ENCODE measurements at places on chromosomes 6 and 20.

DNA sequence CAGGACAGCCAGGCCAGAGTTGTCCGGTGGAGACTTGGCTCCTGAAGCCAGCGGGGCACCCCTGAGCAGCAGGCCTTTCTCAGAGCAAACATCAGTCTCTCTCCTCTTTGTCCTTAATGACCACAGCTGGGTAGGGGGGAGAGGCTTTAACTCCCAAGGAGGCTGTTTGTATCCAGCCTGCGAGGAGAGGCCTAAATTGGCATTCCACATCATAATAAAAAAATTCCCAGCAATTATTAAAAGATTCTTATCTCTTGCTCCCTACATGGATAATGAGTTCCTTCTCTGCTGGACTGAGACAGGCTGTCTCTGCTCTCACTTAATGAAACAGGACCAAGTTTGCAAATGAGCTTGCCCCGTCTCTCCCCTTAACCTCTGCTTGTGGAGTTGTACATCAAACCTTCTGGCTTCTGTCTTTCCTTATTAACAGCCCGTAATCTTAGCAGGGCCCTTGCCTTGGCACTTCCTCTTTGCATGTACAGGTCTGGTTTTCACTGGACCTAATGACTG is 838.2 kb downstream of the MAFB start:
- DNase-seq = no peak

GRCh38 chr6:15536198-15536955 is 126.5 kb downstream of the DTNBP1 start:
- DNase-seq = no peak

DNA sequence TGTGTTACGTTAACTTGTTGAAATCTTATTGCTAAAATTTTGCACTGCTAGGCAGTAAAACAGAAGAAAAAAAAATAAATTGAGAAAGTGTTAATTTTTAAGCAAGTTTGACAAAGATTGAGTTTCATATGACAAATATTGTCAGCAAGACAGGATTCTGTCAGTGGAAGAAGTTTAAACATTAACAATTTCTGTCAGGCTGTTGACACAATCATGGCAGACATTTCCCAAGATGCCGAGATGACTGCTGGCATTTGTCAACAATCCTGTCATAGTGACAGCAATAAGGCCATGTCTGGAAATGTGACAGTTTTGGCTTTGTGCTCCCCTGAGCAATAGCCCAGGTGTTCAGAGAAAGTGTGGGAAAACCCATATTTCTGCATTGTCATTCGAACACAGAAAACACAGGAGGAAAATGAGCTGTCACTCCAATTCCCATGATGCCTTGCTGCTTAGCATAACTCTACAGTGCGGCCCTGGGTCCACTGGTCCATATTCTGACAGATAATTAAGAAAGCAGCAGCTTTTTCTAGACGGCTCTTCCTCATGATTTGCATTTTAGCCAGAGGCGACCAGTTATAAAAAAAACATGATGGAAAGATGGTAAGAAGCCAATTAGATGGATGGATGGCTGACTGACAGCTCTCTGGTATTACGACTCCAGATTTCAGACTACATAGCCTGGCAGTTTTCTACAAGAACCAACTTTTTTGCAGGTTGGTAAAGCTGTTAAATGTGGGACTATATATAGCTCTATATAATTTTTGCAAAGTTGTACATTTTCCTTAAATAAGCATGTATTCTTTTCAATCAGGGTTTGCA is 43.6 kb upstream of the DEFB112 start:
- no peak for DNase-seq

- no peak for DNase-seq
Observed at GRCh38 chr20:40049854-40050253, 639.2 kb downstream of the MAFB start.

- DNase-seq = no peak
Observed at GRCh38 chr20:10369723-10370090, 64.3 kb downstream of the MKKS start.

DNA sequence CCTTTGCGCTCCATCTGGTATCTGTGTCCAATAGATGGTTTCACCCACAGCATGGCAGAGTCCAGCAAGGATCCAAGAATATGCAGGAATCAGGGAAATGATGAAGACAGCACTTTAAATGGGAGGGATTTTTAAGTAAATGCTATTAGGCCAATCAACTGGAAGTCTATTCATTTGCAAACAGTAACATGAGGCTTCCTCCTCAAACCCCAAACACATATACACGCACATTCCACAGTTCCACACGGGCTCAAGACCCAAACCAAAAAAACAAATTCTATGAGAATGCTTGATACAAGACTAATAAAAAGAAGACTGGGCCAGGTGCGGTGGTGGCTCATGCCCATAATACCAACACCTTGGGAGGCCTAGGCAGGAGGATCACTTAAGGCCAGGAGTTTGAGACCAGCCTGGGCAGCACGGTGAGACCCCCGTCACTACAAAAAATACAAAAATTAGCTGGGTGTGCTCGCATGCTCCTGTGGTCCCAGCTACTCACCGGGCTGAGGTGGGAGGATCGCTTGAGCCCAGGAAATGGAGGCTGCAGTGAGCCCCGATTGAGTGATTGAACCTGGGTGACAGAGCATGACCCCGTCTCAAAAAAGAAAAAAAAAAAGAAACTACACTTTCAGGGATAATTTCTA is 21.9 kb upstream of the TFAP2C start:
- DNase-seq = no peak

DNA sequence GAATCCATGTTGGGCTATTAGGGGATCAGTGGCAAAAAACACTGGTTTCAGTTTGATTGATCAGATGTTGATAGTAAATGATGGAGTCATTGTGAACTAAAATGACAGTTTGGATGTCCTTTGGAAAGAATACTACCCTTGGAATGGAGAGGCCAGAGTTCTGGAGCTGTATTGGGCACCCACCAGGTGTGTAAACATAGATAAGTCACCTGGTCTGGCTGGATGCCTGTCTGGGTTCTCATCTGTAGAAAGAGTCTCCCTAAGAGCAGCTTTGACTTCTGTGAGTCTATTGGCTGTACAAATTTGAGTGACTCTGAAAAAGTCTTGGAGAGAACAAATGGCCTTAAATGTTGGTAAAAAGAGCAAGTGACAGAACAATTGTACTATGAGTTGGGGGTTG is 115.0 kb downstream of the SCP2D1 start:
- no peak for DNase-seq

DNA sequence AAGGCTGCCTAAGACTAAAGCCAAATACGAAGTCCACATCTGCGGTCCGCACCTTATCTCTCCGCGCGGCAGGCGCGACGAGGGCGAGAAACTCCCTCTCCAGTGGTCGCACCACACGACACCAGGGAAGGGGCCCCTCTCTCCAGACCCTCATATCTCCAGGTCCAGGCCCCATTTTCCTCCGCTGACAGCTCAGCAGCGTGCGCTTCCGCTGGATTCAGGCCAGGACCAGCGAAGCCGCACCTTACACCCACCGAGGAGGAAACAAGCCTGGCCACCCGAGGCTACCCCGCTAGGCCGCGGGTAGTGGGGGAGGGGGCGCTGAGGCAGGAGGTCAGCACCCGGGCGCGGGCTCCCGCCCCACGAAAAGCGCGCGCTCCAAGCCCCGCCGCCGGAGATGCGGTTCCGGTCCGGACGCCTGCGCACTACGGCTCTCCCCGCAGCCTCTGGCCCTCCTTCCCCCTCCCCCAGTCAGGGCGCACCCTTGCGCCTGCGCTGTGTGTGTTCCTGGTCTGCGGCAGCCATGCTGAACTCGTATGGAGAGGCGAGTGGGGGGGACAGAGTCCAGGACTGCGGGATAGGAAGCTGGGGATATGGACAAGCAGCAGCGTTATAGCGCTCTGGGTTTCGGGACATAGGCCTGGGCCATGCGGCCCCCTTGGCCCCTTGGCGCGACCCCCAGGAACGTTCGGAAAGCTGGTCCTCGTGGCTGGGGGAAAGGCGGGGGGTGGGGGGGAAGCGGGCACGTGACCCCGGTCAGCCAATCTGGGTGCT is at the start of gene BRD2:
TSS of gene BRD2 (plus strand) at position 502 of the 774 bp plus-strand sequence. CDS start 4,305 bp downstream, outside the sequence.
- DNase-seq = peak; percentile 97

- DNase-seq = no peak
Observed at GRCh38 chr6:128156321-128157111, 255.7 kb upstream of the THEMIS start.

DNA sequence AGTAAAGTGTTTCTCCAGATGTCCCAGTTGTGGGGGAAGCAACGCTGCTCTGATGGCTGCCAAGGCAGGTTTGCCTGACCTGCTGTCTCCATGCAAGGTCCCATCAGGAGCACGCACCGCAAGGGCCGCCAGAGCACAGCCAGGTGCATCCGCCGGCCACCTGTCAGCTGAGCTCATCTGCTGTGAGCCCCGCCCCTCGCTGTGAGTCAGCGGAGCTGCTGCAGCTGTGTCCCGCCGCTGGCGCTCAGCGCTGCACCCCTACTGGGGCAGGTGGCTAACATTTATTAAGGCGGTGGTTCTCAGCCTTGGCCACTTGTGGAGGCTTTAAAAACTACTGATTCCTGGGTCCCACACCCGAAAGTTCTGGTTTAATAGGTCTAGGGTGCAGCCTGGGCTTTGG is 225.7 kb downstream of the UST start:
- DNase-seq = peak; percentile 25

- DNase-seq = peak; percentile 7
Observed at GRCh38 chr6:73134588-73134987, 90.7 kb downstream of the KHDC1L start.

GRCh38 chr20:48722737-48723191 is 105.0 kb downstream of the PREX1 start:
- DNase-seq = no peak

- no peak for DNase-seq
Observed at GRCh38 chr6:49151957-49152356, 311.1 kb downstream of the MMUT start.

DNA sequence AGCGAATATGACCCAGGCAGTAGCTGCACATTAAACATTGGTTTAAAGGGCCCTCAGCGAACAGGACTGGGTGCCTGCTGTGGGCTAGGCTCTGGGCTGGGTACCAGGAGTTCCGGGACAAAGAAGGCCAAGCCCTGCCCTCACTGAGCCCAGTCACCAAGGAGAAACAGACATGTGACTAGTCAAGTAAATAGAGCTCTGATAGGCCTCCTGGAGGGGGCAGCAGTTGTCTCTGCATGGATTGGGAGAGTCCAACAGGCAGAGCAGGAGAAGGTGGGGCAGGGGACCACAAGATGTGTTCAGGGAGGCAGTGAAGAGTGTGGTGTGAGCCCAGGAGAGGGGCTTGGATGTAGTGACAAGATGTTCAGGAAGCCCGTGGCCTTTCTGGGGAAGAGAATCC is 3.1 kb downstream of the HM13 start:
- DNase-seq = no peak

DNA sequence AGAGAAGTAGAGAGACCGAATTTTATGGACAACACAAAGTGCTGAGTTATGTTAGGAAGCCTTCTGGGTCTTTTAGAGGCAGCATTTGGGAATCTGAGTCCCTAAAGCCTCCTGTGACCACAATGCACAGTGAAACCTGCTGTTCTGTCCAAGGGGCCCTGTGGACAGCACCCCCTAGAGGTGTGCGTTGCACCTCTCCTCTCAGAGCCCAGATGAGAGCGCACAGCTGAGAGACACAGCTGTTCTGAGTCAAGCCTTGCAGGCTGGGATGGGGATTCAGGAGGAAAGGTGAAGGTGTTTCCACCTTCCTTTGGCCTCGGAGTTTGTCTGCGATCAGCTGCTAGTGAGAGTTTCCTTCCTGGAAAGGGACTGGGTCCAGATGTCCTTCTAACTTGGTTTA is 13.0 kb downstream of the PCK1 start:
- DNase-seq = no peak

- no peak for DNase-seq
Observed at GRCh38 chr6:17240803-17241500, 40.2 kb upstream of the RBM24 start.

DNA sequence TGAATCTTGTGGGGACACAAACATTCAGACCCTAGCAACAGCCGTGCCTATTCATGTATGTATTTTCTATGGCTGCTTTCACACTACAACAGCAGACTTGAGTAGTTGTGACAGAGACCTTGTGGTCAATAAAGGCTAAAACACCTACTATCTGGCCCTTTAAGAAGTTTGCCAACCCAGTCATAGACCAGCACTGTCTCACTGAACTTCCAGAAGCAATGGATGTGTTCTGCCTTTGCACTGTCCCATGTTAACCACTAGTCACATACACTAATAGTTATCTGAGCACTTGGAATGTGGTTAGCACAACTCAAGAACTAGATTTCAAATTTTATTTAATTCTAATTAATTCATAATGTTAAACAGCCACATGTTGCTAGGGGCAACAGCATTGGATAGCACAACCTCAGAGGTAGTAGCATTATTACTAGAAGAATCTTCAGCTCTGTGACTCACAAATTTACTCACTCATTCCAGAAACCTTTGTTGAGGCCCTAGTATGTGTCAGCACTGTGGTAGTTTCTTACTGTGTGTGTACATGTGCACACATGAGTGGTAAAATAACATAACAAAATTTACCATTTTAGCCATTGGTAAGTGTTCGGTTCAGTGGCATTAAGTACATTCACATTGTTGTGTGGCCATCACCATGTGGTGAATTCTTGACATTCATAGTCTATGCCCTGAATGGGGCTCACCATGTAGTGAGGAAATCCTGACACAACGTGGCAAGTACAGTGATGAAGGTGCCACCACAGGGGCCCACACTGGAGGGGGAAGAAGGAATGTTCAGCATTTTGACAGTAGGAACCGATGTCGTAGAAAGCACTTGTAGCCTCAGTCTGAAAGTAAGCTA is 107.3 kb downstream of the CEP57L1 start:
- peak; percentile 9 for DNase-seq

GRCh38 chr20:61976644-61977418 is 88.8 kb downstream of the TAF4 start:
- no peak for DNase-seq

DNA sequence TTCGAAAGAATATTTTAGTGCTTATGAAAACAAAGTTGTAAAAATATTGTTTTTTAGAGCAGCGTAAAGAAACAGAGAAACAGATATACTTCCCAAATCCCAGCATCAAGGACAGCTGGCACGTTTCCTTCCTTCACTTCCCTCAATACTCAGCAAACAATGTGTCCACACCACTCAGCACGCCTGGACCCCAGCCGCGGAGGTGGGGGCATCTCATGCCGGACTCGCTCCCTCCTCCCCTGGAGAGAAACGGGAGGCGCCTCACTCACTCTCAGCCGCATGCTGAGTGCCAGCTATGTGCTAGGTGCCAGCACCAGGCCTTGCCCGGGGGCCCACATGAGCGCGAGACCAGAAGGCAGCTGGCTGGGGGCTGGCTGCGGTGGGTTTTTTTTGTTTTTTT is 34.7 kb downstream of the SLC2A4RG start:
- no peak for DNase-seq

- no peak for DNase-seq
Observed at GRCh38 chr6:75818098-75818855, 69.2 kb downstream of the MYO6 start.

GRCh38 chr6:101069191-101069795 is 188.2 kb upstream of the ASCC3 start:
- DNase-seq = no peak

GRCh38 chr6:10408457-10408856 is 6.4 kb downstream of the TFAP2A start:
- DNase-seq = no peak

DNA sequence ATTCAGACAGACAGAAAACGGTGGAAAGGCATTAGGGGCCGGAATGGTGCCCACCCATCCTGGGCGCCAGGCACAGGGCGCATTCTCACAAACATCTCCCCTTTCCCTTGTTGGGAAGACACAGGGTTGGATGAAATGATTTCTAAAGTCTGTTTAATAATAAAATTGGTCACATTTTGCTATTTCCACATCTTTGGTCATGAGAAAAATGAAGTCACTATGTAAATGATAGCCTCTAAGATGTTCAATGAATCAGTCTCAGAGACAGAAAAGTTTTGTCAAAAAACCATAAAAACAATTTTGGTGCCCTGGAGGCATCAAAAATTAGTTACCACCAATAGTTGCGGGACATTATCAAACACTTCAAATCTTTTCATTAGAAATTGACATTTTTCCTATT is 40.7 kb downstream of the PRR18 start:
- no peak for DNase-seq

GRCh38 chr6:156575361-156575760 is 201.8 kb upstream of the ARID1B start:
- no peak for DNase-seq
